NCI-H774 (cell line): ENCODE measurements at places on chromosomes 2 and 18.

DNA sequence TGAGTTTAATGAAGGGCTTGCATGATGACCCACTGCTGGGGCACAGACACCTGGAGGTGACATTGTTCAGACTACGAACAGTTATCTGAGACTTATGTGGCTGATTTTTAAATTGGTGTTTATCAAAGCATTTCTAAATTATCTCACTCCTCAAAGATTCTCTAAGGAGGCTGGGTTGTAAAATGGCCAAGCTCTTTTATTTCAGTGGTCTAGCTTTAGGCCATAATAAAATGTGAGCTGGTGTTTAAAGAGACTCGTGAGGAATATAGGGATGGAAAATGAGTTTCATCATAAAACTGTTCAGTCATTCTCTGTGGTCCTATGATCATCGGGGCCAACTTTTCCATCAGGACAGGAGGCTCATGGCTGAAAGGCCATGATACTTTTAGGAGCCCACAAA, 93.4 kb downstream of the SPP2 start:
- no peak for DNase-seq

- no peak for DNase-seq
Measured at GRCh38 chr2:126891681-126892500, 6.8 kb upstream of the TEX51 start.

DNA sequence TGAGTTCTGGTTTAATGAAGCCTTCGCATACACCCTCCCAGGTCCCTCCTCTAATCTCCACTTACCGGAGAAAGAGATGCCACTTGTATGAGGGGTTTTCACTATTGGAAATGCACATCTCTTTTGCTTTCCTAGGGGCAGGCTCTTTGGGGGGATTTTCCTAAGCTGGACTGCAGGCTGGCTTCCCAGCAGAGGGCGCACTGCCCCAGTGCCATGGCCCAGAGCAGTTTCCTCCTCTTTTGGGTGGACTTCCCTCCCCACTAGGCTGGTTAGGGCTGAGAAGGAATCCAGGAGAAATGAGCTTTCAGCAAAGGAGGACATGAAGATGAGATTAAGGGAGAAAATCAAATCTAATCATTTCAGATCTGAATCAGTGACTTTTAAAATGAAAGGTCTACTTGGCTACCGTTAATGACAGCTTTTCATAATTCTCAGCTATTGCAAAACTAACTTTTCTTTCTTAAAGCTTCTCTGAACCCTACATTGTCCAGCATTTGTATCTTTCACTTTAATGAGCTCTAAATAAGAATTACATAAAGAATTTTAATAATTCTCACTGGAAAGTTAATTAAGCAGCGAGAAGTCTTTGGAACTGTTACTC, 784.1 kb upstream of the FANCL start:
- DNase-seq: peak; percentile 13

- DNase-seq: no peak
Measured at GRCh38 chr18:45069546-45069945, 388.9 kb downstream of the SETBP1 start.

DNA sequence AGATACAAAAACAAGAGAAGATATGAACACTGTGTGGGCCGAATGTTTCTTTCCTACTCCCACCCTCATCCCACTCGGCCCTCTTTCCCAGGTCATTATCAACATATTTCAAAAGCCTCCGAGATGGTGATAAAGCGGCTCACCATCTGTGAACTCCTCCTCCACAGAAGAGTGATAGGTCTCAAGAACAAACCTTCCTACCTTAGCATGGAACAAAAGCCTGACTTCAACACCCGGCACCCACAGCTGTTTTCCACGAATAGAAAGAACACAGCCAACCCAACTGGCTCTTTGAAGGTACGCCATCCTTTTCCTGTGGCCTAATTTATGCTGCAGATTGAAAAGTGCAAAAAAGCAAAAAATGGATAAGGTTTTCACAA, 28.8 kb downstream of the BCL2 start:
- no peak for DNase-seq

- no peak for DNase-seq
Measured at GRCh38 chr18:35071819-35072247, 30.6 kb downstream of the MAPRE2 start.

GRCh38 chr18:10564975-10565773, 39.3 kb downstream of the NAPG start:
- no peak for DNase-seq

- DNase-seq: no peak
Measured at GRCh38 chr18:59884351-59884750, 15.4 kb upstream of the PMAIP1 start.

DNA sequence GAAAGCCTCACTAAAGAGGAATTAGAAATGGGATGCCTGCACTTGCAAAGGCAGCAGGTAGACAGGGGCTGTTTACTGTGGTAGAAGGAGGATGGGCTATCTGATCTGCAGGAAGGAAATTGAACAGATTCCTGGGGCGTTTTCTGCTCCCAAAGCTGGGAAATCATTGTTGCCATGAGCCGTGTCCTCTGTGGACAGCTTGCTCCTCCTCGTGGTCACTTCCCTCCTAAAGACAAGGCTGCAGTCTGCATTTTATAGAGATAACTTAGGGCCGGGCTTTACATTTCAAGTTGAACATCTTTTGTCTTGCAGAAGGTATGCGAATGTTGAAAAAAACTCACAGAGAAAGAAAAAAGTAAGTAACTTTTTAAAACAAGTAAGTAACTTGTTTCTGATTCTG, 50.9 kb downstream of the DCDC2C start:
- no peak for DNase-seq

- DNase-seq: no peak
Measured at GRCh38 chr2:101623031-101623521, 74.4 kb upstream of the MAP4K4 start.

GRCh38 chr2:211114826-211115455, 558.5 kb downstream of the CPS1 start:
- no peak for DNase-seq

GRCh38 chr18:46067438-46068007, 4.5 kb downstream of the PSTPIP2 start:
- no peak for DNase-seq

DNA sequence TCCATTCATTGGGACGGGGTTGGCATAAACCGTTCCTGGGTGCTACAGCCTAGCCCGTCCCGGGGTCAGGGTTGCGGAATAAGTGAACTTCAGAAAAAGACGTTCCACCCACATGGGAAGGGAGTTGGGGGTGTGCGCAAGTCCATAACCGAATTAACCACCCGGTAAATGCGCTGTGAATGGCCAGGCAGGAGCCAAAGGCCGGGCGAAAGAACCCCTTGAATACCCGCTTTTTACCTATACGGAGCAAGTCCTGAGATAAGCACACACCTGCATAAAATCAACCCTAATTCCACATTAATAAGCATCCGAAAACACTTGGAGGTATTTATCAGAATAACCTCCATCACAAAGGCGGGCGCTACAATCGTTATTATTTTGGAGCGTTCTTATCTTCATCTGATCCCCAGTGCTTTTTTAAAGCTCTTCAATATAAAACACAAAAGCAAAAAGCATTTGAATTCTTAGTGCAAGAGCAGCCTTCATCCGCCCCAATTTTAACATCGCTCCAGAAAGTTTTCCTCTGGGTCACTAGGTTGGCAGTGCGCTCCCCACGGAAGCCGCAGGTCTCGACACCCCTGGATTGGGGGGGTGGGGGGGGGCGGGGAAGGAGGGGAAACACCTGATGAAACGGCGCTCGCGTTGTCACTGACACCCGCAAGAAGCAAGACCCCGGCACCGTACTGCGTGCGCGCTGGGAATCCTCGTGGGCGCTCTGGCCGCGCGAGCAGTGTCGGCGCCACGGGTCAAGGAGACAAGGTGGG, 1.2 kb downstream of the SATB2 start:
- no peak for DNase-seq

DNA sequence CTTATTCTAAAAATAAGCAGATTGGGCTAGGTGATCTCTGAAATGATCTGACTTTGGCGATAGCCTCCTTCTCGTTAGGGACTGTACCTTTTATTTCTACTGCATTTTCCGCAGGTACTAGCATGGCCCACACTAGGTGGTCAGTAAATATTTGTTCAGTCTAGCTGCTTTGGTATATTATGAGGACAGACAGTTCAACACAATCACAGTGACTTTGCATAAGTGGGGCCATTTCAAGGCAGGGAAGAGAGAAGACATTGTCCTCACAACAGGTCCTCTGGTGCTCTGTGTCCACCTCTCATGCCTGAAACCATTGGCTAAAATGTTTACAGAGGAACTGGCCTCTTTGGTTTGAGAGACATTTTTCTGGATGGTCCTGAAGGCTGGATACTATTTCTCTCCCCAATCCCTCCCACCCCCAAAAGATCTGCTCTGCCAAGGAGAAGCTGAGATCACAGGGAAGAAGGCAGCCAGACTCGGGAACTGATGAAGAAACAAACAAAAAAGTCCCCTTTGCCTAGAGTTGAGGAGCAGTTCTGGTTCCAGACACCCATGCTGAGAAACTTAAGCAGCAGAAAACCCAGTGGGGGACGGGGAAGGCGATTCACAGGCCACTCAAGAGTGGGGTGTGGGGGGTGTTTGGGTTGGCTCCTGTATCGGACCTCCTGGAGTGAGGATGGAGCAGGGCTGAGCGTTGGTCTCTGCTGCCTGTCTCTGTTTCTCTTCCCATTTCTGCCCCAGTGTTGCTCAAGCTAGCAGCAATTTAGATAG, 2.9 kb upstream of the TNP1 start:
- DNase-seq: peak; percentile 34

DNA sequence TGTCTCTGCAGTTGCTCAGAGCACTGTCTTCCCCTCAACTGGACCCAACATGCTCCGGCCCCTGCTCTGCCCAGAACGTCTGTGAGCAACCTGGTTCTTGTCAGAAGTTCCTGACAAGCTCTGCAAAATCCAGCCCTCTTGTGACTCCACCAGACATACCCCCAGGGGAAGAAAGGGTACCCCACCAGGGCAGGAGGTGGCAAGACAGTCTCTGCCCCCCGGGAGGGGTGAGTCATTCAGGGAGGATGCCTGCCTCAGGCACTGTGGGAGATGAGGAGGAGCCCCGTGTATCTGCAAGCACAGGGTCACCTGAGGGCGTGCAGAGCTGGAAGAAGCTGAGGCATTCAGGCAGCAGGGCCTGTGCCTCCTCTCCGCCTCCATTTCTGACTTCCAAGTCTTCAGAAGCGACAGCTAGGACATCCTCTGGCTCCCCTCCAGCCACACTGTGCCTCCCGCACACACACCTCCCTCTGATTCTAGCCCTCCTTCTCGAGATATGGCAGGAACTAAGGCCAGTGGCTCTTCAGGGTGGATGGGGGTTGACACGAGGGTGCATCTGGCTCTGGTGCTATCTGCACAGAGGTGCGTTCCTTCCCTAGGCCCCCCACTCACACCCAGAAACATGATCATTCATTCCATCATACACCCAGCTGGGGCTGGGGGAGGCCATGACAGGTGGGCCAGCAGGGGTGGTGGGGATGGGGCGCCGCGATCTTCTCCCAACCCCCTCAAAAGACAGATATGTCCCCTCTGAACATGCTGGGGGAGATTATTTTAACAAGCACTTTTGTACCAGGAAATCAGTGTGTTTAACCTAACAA, 222.2 kb downstream of the CYP26B1 start:
- no peak for DNase-seq

- no peak for DNase-seq
Measured at GRCh38 chr2:236088368-236089057, 79.7 kb downstream of the GBX2 start.

DNA sequence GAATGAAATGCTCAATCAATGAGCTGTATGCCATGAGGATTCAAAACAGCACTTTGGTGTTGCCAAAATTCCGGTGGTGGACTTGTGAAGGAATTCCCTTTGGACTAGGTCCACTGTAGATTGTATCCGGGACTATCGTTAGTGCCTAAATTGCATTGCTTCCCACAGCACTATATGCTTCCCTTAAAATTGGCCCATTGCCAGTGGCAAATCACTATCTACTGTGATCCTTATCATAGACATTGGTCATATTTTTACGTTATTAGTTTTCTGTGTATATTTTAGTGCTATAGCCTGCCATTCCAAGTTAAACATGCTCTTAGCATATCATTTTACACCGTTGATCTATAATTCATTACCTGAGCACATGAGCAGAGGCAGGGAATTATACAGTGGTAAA, 1.7 kb downstream of the PJVK start:
- DNase-seq: no peak
